ENCODE measurements at places on chromosomes 16 and 17.
A peak's percentile ranks its signal among the peaks of the same experiment; 100 is the strongest.

- no peak for DNase-seq
These were observed 845 bp upstream of the ALDOA start for GRCh38 chr16:30064729-30065101.

DNA sequence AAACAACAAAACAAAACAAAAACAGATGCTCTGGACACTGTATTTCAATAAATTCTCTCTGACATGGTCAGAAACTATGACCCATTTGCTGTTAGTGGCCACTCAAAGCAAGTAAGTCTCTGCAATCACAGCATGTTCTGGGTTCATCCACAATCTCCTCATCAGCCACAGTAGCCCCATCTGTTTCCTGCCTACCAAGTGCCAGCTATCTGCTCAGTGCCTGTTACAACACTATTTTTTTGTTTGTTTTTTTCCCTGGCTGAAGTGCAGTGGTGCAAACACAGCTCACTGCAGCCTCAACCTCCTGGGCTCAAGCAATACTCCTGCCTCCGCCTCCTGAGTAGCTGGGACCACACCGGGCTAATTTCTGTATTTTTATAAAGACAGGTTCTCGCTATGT is 137.9 kb downstream of the SOX9 start:
- no peak for DNase-seq

GRCh38 chr17:17403065-17403464 is 73.7 kb upstream of the MED9 start:
- DNase-seq: no peak

DNA sequence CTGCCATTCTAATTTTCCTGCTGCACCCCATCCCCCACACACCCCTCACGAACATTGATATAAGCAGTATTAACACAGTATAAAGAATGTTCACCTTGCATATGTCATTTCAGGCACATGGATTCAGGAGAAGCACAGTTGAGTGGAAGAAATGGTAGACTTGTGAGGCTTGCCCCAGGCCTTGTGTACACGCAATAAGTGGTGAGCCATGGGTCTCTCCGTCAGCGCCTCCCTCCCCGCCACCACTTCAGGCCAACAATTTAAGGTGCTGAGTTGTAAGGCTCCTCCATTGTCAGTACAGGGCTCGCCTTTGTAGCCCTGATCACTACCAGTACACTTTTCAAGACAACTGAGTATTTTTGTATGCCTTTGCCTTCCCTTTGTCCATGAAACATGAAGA is 12.2 kb upstream of the CLEC18C start:
- peak; percentile 92 for DNase-seq

DNA sequence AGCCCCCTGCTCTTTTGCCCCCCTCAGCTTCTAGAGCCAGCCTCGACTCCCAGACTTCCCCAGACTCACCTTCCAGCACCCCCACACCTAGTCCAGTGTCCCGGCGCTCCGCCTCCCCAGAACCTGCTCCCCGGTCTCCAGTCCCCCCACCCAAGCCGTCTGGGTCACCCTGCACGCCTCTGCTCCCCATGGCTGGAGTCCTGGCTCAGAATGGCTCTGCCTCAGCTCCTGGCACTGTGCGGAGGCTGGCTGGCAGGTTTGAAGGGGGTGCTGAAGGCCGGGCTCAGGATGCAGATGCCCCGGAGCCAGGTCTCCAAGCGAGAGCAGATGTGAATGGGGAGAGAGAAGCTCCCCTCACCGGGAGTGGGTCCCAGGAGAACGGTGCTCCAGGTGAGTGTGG is 2.2 kb downstream of the ARHGEF15 start:
- DNase-seq: no peak

DNA sequence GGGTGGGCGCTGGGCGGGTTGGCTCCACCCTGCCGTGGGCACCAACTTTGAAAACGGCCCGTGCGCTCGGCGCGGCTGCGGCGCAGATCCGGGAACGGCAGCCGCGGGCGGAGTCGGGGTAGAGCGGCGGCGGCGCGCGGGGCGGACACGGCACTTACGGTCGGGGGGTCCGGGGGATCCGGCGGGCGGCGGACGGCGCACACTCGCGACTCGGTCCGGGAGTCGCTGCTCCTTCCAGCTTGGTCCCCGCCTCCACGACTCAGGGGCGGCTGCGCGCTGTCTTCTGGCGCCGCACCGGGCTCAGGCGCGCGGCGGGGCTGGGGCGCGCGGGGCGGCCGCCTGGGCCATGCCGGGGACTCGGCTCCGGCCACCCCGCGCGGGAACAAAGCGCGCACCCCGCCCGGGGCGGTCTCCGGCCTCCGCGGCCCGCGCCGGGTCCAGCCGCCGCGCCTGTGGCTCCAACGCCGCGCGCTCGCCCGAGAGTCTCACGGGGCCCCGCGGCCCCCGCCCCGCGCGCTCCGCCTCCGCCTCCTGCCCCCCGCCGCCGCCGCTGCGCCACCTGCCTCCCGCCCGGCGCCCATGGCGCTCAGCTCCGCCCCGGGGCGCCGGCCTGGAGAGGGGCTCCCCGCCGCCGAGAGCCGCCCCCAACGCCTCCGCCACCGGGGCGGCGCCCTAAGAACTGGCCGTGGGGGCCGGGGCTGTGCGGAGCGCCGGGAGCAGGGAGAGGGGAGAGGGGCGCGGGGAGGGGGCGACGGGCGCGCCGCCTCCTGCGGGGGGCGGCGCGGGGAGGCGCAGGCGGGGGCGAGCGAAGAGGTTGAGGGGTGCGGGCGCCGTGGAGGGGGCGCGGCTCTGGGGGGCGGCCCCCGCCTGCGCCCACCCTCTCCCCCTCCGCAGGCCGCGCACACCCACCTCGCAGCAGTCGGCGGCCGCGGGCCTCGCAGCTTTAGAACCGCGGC is 35.9 kb downstream of the CBFA2T3 start:
- no peak for DNase-seq

GRCh38 chr17:10754861-10755591 is 25.2 kb upstream of the TMEM220 start:
- DNase-seq: no peak

GRCh38 chr17:57318913-57319312 is 62.6 kb downstream of the MSI2 start:
- no peak for DNase-seq

DNA sequence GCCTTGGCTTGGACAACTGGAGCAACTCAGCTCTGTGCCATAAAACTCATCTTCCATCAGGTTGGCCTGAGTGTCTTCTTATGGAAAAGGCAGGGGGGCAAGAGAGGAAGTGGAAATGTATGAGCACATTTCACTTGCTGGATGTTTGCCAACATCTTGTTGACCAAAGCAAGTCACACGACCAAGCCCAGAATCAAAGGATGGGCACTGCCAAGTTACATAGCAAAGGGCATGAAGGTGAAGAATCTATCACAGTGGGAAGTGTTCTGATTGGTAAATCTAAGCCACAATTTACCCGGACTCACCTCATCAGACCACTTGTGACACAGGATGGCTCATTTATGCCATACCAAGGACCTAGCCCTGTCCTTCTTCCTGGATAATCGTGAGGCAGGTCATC is 310.5 kb upstream of the IRX5 start:
- DNase-seq: no peak

DNA sequence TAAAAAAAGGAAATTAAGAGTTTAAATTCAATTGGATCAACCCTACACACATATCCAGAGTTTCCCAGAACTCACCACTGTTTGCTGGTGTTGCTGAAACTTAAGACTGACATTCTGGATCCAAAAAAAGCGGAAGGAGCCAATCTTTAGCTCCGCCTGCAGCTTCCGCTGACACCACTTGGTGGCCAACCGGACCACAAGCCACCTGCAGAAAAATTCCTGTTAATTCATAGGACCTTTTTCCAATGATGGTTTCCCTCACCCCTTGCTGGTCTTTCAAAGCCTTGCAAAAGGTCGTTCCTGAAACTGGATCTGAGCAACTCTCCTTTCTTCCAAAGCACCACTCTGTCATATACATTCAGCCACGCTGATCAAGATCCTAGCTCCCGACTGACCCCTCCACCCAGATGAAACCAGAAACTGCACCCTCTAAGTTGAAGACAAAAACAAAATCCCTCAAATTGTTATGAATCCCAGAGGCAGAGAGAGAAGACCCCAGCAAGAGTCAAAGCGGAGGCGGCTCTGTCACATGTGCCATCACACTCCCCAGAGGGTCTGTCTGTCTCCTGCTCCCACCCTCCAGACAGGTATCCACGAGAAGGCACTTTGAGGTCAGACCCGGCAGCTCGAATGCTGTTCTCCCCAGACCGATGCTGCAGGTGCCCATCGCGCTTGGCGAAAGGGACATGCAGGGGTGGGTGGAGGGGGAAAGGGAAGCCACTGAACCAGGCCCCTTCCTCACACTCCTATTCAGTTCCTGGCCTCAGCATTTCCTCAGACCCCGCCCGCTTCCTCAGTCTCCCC is 773 bp downstream of the BLTP2 start:
- DNase-seq: no peak

DNA sequence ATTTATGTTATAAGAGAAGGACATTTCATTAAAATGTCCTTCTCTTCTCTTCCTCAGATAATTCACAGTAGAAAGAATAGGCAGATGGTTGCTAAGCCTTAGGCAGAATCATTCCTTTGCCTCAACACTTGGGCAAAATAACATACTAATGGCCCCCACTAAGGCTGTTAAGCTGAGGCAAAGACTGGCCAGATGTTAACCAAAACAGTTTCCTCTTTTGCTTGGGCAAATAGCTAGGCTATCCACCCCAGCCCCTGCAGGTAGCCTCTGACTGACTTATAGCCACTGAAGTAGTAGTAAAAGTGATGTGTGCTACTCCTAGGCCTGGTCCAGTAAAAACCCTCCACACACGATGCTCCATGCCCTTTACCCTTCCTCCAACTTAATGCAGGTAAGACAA is 55.2 kb downstream of the SPAG9 start:
- DNase-seq: no peak

DNA sequence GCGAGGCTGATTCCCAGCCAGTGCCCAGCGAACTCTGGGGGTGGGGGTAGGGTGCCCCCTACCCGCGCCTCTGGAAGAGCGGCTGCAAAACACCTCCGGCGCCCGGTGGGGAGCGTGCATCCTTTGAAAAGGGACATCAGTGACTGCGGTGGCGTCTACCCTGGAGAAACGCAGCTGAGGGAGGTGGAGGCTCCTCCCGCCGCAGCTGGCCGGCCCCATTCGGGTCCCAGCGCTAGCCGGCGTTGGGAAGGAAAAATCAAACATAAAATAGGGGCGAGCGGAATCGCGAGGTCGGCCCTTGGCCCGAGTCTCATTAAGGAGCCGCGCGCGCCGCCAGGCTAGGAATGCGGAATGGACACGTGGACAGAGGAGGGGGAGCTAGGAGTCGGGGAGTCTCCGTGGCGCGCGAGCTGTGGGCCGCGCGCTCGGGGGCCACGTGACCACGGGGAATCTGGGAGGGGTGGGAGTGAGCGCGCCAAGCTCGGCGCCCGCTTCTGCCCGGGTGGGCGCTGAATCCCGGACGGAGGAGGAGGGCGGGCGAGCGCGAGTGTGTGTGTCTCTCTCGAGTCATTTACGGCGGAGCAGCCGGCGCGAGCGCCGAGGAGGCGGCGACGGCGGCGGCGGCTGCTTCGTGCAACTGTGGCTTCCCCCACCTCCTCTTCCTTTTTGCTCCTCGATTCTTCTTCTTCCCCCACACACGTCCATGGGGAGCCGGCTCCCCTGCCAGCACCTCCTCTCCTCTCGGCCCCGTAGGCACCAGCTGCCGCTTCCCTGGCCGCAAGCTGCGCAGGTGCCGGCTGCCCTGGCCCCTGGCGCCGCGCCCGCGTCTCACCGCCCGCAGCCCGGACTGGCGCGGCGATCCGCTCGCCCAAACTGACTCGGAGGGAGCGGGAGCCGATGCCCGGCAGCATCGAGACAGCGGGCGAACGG is at the start of gene TMEM132E:
Gene TMEM132E, plus strand, starts transcription at position 566 of the 930 bp plus-strand sequence. CDS start 1,495 bp downstream, outside the sequence.
- no peak for DNase-seq

DNA sequence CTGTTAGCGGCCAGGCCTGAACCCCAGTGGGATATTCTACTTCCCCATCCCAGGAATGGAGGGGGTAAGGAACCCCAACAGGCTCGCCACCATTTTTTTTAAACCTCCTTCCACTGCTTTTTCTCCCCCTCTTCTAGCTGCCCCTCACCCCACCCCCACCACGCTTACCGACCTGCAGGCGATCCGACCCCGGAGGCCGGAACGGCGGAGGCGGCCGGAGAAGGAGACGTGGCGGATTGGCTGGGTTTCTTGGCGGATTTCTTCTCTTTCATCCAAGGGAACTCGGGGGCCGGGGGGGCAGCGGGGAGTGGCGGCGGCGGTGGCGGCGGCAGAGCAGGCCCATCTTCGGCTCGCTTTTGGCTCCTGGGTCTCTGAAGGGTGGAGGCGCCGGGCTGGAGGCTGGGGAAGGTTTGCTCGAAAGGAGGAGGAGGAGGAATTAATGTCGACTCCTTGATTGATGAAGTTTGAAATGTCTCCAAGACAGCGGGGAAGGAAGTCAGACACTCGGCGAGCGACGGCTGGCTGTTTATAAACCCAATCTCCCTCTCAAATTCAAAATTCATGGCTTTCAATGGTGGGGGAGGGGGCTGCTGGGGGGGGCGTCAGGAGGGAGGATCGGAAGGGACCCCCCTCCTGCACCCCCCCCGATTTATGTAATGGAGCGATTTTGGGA is 424 bp downstream of the HOXB2 start:
- peak; percentile 98 for DNase-seq

DNA sequence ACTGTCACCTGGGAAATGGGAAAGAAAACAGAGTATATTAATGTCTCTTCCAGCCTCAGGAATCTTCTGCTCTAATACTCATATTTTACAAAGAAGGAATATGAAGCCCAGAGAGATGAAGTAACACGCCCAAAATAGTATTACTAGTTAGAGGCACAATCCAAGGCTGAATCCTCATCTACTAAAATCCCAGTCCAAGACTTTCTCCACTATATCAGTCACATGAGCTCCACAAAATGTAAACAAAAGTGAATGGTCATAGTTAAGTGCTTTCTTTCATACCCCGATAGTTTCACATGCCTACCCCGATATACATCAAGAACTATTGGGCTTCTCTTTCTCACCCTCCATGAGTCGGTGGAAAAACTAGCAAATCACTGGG is 965 bp downstream of the INTS2 start:
- no peak for DNase-seq

DNA sequence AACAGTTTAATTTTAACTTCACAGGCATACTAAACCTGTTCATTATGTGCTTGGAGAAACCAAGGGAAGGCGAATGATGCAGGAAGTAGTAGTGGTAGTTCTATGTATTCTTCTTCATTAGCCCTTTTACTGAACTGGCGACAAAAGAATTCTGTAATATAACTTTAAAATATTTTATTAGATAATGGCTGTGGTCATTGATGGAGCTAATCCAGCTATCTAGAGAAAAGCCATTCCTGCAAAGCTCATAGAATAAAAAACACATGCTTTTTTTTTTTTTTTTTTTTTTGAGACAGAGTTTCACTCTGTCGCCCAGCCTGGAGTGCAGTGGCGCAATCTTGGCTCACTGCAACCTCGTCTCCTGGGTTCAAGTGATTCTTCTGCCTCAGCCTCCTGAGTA is 23.5 kb downstream of the TANC2 start:
- DNase-seq: no peak

- DNase-seq: no peak
These were observed 1.1 kb upstream of the HS3ST4 start for GRCh38 chr16:25690552-25691143.

GRCh38 chr16:76081967-76082366 is 195.2 kb upstream of the CNTNAP4 start:
- DNase-seq: no peak
